ENCODE measurements at places on chromosomes 3 and 15.

DNA sequence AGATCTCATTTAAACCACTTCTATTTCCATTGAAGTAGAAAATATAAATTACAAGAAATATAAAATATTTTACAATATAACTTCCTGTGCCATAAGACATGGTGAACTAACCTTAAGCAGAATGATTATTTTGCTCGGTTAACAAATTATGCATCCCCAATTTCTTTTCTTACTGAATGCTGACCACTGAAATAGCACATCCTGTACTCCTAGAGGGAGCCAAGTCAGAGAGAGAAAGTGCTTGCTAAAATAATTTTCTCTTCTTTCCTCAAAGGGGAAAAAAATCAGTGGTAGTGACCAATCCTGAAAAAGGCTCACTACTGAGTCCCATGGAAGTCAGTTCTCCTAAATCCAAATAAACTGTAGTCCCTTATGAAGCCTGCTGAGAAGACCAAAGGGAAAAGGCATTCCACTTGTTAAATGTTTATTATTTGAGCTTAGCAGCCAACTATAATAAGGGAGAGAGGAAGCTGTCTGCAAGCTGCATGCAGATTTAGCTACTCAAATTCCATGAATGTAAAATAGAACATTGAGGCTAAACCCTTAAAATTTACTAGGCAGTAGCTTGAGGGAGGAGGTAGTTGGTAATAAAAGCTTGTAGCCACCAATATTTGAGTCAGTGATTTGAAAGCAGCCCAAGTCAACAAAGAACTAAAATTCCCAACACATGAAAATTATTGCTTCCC, 33.1 kb downstream of the CEP152 start:
- no peak for DNase-seq

- no peak for DNase-seq
Measured at GRCh38 chr3:47399531-47400270, 18.9 kb downstream of the PTPN23 start.

GRCh38 chr3:65749066-65749465, 289.7 kb downstream of the MAGI1 start:
- no peak for DNase-seq

GRCh38 chr3:126661532-126662364, 6.8 kb upstream of the TXNRD3 start:
- no peak for DNase-seq

GRCh38 chr3:100697172-100697571, 12.1 kb upstream of the TFG start:
- no peak for DNase-seq

- DNase-seq = no peak
Measured at GRCh38 chr15:80010131-80010673, 39.2 kb upstream of the BCL2A1 start.

GRCh38 chr3:192843723-192844485, 73.8 kb downstream of the MB21D2 start:
- no peak for DNase-seq

- no peak for DNase-seq
Measured at GRCh38 chr3:101849714-101850245, 466 bp downstream of the NFKBIZ start.

DNA sequence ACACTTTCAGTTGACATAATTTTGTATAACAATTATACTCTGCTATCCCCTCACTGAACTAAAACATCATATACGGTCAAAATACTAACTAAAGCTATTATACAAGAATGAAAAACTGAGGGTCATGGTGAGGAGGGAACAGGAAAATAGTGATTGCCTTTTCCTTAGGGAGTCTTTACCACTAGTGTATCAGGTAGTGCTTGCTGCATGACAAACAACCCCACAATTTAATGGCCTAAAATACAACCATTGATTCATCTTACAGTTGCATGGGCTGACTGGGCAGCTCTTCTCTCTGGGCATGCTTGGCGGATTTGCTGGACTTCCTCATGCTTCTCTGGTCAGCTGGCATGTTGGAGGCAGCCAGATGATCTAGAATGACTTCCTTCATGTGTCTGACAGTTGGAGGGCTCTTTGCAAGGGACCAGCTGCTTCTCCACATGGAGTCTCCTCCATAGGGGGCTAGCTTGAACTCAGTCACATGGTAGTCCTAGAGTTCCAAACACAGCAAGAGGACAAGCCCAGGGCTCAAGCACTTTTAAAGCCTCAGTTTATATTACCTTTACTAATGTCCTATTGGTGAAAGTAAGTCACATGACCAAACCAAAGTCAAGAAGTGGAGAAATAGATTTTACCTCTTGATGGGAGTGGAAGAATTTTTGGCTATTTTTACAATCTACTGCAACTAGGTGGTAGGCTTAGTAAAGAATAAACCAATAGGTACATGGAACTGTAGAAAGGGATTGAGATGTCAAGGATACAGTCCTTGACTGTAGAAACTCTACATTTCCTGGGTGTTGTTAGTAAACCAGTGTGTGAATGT, 18.8 kb downstream of the THAP10 start:
- DNase-seq = no peak

DNA sequence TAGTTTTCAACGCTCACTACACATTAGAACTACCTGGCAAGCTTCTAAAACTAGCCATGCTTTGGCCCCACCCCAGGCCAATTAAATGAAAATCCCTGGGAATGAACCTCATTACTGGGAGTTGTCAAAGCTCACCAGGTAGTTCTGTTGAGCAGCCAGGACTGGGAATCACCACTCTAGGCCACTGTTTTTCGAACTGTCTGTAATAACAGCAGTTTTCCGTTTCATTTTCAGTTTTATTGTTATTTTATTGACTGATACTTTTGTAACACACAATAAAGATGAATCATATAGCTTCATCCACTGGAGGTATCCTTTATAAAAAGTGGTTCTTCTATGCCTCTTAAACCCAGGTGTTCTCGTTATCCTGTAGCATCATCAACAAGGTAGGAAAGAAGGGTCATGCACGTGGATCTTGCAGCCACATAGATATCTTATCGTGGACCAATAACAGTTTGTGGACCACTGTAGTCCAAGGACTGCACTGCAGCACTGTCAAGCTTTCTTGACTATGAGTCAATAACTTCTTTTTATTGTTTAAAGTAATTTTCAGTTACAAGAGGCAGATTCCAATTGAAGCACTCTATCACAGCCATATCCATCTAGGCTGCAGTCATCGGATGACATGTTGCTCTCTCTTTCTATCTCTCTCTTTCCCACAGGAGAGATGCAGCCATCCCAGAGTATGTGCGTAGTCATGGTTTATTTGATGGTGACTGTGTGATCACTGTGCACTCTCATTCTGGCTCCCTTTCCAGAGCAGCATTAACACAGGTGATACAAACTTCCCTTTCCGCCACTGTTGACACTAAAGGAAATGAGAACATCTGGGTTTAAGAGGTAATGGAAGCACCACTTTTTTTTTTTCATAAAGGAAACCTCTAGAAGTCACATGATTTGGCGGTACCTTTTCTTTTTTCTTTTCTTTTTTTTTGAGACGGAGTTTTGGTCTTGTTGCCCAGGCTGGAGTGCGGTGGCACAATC, 39.0 kb upstream of the BLM start:
- no peak for DNase-seq

GRCh38 chr15:95957861-95958260, 372.6 kb upstream of the NR2F2 start:
- no peak for DNase-seq
